Hematopoietic multipotent progenitor cell treated with erythropoietin and hydrocortisone succinate and interleukin-3 and kit ligand, for 8 days (in vitro differentiated cells): ENCODE measurements at places on chromosomes 5 and 9.
A peak's percentile ranks its signal among the peaks of the same experiment; 100 is the strongest.

- DNase-seq, result no peak
These were observed 95.1 kb downstream of the PBX3 start for GRCh38 chr9:125842242-125842641.

DNA sequence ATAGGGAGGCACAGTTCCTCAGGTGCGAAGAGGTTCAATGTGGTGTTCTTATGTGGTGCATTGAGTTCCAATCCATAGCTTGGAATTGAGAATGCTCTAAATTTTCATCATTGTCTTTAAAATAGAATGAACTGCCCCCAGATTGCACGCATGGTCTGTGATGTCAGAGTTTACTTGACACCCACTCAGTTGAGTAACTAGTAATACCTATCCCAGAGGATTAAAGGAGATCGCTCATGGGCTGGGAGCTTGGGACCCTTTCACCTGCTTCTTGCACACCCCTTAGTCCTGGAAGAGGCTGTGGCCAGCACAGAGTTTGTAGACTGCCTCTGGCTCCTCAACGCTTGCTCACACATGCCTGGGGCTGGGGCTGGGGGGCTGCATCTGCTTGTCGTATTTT is 95.1 kb upstream of the OTULINL start:
- DNase-seq, result no peak

GRCh38 chr9:106864373-106865143 is 1.6 kb downstream of the ZNF462 start:
- no peak for DNase-seq

GRCh38 chr5:17415321-17415758 is 82.7 kb upstream of the TAF11L2 start:
- no peak for DNase-seq

DNA sequence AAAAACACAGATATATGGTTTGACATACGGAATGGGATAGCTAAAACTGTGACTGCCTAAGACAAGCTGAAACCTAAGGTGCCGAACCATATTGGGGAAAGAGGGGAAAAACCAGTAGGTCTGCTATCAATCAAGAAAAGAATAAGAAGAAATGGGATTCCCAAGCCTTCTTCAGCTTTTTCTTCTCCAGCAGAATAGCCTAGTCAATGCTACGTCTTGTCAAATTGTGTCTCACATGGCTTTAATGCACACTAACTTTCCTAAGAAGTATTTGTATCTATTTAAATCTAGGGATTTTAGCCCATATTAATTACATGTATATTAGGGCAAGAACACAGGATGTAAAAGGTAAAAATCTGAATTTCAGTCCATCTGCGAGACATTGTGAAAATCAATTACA is 797 bp upstream of the FBXO38 start:
- DNase-seq, result peak; percentile 8

DNA sequence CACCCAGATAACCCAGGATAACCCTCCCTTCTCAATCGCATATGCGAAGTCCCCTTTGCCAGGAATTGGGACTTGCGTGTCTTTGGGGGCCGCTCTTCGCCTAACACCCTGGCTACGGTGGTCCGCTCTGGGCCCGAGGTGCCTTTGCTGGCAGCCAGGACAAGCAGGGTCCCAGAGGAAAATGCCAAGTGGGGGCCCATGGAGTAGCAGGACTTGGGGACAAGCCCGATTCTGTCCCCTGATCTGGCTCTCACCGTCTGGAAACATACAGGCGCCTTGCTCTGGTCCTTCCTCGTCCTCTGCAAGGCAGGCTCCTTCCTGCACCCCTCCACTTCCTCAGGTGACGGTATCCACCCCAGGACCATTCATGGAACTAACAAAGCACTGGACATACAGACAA is 78.1 kb upstream of the UNC5A start:
- no peak for DNase-seq

- no peak for DNase-seq
These were observed 244.4 kb upstream of the FBXL7 start for GRCh38 chr5:15255576-15255975.

- DNase-seq, result no peak
These were observed 88.4 kb upstream of the FST start for GRCh38 chr5:53392073-53392472.

DNA sequence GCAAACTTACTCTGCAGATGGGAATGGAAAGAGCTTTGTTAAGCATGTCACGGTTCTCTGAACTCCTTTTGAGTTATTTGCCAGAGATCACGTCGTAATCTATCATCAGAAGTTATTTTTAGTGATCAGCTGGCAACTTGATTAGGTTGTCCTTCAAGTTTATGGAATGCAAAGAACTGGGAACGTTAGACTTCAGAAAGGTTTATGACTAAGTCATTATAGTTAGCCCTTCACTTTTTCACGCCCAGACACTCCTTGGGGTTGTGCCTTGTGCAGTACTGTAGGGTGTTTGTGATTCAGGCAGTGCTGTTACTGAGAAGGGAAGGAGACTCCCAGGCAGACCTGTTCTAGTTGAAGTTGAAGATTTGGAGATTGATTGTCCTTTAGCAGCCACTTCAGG is 26.8 kb upstream of the PHF2 start:
- no peak for DNase-seq
